ENCODE measurements at places on chromosomes 6 and 20.

- no peak for DNase-seq
Observed at GRCh38 chr6:21785164-21785563, 191.6 kb downstream of the SOX4 start.

GRCh38 chr6:159760602-159761057, 1.2 kb upstream of the ACAT2 start:
- DNase-seq = peak; percentile 38

- DNase-seq = no peak
Observed at GRCh38 chr20:10699489-10699888, 25.7 kb upstream of the JAG1 start.

DNA sequence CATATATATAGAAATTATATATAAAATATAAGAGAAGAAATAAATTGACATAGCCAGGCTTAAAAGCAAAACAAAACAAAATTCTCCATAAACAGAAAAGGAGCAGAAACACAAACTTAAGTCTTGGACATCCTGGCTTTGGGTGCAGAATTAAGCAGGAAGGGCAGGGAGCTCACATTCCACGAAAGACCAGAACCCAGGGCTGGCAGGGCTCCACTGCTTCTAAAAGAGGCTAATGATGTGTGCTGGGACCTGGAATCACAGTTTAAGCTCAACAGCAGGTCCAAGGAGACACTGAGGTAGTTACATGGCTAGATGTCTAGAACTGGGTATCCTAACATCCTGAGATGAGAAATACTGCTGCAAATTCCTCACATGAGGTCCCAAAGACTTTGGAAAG, 210.3 kb downstream of the WDR27 start:
- no peak for DNase-seq

- DNase-seq = no peak
Observed at GRCh38 chr6:86943819-86944407, 6.6 kb downstream of the HTR1E start.

DNA sequence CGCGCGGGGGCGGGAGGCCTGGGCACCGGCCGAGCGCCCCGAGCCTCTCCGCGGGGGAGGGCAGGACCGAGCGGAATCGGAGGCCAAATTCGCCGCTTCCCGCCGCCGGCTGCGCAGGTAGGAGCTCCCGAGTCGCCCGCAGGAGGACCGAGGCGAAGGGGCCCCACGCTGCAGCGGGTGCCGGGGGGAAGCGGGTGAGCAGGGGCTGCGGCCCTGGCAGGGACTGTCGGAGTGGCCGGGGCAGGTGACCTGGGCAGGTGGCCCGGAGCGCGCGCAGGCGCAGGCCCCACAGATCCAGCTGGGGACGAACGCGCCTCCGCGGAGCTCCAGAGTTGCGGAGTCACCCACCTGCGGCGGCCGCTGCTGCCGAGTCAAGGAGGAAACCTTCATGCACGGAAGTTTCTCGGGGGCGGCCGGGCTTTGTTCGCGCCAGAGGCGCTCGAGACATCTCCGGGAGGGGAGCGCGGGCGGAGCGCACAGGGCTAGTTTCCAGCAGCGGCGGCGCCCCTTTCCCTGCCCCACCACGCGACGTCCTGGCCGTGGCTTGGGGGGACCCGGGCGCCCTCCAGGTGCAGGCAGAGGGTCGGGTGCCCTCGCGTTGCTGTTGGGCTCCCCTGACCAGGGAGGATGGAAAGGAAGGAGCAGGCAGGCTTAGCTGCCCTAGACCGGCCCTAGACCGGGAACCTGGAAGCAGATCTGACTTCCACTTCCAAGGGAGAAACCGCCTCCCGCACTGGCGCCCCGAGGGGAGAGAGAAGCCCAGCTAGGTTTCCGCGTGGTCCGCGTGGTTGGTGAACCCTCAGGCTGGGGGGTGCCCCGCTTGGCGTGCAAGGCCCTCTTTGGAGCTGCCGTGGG, 590 bp downstream of the SLCO4A1 start:
- peak; percentile 38 for DNase-seq

- DNase-seq = no peak
Observed at GRCh38 chr20:14667226-14667625, 329.8 kb upstream of the FLRT3 start.

DNA sequence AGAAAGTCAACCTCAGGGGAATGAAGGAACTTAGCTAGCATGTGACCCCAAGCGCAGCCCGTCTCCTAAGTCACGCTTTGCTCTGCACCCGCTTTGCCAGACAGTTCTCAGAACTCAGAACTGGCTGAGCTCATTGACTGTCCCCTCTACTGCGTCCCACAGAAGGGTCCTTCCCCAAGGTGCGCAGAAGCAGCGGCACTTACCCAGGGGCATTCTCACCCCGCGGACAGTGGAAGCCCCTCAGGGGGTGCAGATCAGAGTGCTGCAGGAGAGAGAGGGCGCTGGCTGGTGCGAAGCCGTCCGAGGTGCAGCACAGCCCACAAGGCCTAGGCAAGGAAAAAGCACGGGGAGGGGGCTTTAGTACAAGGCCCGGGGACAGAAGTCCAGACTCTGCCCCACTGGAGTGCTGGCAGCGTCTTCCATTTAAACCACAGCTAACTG, 807 bp downstream of the SNHG17 start:
- DNase-seq = peak; percentile 72

DNA sequence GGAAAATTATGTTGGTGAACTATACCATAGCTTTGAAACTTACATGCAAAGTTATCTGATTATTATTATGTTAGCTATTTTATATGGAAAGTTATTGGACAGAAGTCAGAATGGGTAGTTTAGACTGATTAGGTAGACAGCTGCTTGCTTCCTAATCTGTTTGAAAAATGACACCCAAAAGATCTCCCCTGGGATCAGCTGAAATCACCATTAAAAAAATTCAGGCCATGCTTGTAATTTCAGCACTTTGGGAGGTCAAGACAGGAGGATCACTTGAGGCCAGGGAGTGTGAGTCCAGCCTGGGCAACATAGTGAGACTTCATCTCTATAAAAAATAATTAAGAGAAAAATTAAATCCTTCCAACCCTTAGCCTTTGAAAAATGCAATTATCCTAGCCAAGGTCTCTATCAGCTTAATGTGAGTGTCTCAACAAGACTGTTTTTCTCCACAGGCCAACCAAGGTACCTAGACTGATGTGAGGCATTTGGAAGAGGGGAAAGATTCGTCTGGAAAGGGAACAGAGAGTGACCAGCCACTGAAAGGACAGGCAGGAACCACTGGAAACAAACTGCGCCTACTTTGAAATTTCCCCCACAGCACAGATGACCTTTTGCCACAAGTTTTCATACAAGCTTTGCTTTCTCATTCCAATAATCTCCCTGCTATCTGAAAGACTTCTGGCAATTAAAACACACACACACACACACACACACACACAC, 232.3 kb downstream of the GMPR start:
- DNase-seq = no peak

- no peak for DNase-seq
Observed at GRCh38 chr20:53512076-53512475, 81.6 kb downstream of the ZNF217 start.

- DNase-seq = no peak
Observed at GRCh38 chr20:40715491-40715890, 26.5 kb upstream of the MAFB start.

- DNase-seq = no peak
Observed at GRCh38 chr6:146857980-146858347, 259.2 kb downstream of the ADGB start.

- no peak for DNase-seq
Observed at GRCh38 chr20:47665221-47665991, 119.9 kb downstream of the SULF2 start.

DNA sequence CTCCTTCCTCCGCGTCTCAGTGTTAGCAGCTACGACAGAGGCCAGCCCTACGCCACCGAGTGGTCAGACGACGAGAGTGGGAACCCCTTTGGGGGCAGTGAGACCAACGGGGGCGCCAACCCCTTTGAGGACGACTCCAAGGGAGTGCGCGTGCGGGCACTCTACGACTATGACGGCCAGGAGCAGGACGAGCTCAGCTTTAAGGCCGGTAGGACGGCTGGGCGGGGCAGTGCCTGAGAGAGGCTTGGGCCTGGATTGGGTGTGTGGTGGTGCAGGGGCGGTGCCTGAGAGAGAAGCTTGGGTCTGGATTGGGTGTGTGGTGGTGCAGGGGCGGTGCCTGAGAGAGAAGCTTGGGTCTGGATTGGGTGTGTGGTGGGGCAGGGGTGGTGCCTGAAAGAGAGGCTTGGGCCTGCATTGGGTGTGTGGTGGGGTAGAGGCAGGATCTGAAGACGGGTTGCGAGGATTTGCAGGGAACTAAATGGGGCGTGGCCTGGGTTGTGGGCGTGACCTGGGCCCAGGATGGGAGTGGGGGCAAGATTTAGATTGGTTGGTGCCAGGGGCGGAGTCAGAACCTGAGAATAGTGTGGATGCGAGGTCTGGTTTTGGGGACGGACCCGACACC, 24.4 kb downstream of the SPDEF start:
- DNase-seq = peak; percentile 55

DNA sequence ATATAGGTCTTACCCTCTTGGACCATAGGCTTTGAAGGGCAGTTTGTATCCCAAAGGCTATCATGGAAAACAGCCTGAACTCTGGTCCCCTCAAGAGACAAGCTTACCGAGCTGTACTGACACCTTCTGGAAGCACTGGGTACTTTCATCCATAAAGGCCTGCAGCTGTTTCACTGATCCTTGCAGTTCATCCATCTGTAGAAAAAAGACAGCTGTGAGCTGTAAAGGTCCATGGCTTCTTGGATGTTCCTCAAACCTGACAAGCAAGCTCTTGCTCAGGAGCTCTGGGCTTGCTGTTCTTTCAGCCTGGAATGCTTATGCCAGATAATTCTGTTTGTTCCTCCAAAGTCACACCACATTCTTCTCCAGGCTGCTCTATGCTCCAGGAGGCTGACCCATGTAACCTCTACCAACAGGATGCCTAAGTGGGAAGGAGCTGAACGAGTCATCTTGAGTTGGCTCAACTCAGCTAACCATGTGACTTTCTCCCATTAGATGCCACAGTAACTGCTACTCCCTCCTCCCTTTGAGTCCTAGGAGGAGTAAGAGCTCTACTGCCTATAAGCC, 8.8 kb upstream of the NDRG3 start:
- DNase-seq = peak; percentile 51

- no peak for DNase-seq
Observed at GRCh38 chr6:56671160-56671559, 28.5 kb upstream of the DST start.

DNA sequence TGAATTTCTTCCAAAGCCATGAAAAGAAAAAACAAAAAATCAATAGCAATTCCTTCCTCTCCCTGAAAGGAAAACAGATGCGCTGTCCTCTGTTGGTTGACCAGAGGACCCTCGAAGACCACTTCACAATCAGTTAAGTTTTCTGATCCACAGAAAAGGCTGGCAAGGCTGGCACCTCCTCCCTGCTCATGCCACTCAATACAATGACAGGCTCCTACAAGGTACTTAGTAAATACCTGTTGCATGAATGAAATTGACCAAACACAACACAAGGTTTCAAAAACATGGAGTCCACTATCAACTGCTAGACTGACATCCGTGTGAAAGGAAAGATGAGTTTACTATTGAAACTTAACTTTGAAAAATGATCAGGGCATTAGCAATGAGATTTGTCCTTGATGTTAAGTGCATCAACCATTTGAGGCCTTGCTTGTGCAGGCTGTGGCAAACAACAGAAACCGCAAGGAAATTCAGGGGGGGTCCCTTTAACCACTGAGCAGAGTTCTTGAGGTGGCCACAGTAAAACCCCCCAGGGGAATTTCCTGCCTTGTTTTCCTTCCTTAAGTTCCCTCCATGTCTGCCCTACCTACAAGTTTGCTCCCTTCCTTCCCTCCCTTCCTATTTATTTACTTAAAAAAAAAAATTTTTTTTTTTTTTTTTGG, 27.9 kb upstream of the RTF2 start:
- no peak for DNase-seq

- no peak for DNase-seq
Observed at GRCh38 chr6:4581468-4582385, 194.5 kb upstream of the CDYL start.

DNA sequence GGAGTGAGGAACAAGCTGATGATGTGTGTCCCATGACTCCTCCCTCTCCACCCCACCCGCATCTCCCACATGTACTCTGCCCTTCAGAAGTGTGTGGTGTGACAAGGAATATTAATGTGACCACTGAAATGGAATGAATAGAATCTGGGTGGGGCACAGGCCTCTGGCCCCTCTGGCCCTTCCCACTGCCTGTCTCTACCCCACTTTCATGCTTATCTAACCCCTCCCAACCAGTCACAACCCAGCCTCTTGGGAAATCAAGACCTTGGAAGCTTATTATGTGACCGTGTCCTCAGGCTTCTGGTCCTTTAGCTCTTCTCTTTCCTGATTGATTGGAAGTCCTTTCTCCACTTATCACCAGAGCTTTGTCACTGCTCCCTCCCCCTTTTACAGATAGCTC, 312.2 kb upstream of the SOX4 start:
- DNase-seq = no peak

DNA sequence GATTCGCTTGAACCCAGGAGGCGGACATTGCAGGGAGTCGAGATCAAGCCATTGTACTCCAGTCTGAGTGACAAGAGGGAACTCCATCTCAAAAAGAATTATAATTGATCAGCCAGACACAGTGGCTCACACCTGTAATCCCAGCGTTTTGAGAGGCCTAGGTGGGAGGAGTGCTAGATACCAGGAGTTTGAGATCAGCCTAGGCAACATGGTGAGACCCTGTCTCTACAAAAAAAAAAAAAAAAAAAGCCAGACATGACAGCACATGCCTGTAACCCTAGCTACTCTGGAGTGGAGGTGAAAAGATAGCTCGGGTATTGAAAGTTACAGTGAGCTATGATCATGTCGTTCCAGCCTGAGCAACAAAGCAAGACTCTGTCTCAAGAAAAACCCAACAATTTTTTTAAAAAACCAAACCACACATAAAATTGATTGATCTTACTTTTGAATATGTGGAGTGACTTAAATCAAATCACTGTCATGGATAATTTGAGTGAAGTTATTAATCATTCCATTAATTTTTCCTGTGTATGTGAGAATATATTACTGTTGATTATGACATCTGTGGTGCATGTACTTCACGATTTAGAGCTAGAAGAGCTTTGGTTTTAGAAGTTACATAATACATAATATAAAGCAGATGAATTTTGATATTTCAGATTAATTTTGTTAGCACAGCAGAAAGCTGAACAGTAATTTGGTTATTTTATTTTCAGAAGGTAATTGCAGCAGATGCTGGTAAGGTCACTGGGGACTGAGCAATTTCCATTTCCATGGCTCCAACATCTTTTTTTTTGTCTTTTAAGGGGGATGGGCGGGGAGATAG, 34.4 kb downstream of the NCOA7 start:
- DNase-seq = no peak

- no peak for DNase-seq
Observed at GRCh38 chr6:170295510-170296422, 4.9 kb upstream of the DLL1 start.

DNA sequence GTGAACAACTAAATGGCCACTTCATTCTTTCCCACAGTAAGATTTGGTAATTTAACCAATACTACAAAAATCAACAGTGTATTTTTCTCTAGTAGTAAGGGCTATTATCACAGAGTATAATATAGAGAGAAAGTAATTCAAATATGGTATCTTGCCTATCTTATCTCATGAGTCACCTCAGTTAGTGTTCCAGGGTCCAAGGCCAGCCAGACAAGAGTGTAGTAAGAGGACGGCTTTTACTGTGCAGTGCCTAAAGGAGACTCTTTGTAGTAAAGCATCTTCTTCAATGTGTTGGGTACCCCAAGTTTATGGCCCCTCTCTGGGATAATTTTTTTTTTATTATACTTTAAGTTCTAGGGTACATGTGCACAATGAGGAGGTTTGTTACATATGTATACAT, 607.4 kb downstream of the PKHD1 start:
- no peak for DNase-seq

GRCh38 chr20:57259938-57260921, 6.2 kb downstream of the BMP7 start:
- DNase-seq = no peak

Measured in erythroblast (primary cell).